SW 1271 (cell line): ENCODE measurements at places on chromosomes 16 and 17.

- DNase-seq = no peak
Measured at GRCh38 chr17:43767053-43767712, 8.6 kb upstream of the SOST start.

- no peak for DNase-seq
Measured at GRCh38 chr17:10116753-10117420, 81.5 kb downstream of the GAS7 start.

DNA sequence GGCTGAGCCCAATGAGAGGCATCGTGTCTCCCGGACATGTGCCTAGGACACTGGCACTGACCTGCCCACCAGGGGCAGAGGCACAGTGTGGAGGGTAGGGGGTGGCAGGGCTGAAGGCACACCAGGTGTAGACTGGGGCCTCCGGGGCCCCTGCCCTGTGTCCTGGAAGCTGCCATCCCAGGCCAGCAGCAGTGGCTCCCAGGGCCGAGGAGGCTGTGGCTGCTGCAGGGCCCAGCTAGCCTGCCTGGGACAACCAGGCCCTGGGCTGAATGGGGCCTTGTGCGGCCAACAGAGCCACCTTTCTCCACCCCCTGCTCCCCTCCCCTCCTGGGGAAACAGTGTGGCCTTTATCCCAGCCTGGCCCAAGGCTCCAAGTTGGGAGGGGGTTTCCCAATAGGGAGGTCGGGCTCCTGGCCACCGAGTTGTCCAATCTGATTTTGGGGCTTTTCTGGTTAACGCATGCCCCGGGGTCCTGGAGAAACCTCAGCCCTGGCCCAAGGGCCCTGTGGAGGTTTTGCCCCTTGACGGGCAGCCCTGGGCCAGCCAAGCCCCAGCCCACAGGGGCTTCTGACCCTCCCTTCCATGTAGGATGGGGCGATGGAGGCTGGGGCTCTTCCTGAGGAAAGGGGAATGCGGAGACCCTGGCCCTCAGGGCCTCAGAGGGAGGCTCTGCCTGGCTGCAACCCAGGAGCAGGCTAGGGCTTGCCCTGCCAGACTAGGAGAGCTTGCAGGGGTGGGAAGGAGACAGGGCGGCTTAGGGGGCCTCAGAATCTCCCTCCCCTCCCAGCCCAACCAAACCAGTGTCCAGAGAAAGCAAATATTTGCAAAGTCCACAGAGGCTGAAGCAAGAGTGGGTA is 4.2 kb downstream of the MTSS2 start:
- no peak for DNase-seq

DNA sequence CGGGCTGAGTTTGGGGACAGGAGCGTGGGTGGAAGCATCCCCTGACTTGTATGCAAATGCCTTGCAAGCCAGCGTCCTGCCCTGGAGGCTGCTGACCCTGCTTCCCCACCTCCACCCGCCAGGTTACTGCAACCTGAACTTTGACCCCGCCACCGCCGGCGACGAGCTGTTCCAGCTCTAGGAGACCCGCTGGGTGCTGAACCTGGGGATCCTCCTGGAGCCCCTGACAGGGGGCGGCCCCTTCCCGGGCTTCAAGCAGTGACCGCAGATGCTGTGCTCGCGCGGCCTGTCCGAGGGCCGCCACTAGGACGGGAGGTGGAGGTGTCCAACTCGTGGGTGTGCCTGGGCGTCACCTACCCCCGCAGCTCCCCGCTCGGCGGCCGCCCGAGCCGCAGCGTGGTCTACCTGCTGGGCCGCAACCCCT is 10.7 kb upstream of the SLC16A5 start:
- DNase-seq = no peak

- no peak for DNase-seq
Measured at GRCh38 chr17:7323731-7324437, 5.3 kb downstream of the NEURL4 start.

DNA sequence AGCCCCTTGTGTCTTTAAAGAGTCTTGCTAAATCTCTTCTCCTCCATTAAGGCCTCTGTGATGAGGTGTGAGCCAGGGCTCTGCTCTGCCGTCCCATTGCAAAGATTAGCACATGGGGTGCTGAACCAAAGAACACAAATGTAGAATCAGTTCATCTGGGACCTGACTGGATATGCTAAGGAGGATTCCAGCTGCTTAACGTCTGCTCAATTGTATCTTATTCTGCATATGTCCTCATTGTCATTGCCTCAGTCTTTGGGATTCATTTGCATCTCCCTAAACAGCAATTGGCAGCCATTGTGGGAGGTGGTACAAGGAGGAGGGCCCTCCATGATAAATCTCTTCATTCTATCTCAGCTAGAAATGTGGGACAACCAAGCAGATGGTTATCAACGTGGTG is 106.3 kb upstream of the ADAMTS18 start:
- no peak for DNase-seq

DNA sequence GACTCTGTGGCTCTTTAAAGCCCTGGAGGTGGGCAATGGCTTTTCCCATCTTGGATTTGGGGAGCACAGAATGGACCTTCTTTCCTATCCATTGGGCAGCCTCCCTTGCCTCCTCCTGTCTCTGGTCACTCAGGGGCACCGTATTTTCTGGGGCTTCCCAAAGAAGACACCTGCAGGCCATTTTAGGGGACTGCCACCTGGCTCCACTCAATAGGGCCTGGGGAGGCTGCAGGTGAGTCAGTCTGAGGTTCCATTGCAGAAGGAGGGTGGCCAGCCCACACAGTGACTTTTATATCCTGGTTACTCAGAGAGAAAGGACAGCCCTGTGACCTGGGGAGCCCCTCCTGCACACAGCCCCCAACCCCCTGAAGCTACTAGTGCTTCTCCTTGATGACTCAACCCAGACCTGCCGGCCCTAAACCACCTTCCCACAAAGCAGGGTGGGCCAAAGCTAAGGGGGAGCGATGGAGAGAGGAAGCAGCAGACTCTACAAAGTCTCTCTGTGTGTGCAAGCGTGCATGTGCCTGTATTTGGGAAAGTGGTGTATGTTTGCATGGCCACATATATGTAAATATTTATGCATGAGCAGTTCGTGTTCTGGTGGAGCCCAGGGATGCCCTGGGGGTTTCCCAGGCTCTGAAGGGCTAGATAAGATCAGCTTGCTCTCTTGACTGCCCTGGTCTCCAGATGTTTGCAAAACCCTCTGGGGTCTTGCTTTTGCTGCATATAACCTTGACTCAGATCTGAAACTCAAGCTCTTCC is 5.0 kb downstream of the CX3CL1 start:
- no peak for DNase-seq
